Stimulated activated CD4-positive, alpha-beta T cell treated with anti-CD3 and anti-CD28 coated beads, Interleukin-12 subunit alpha, Interleukin-12 subunit beta, amount 100 ng/mL, for 48 hours (primary cell): ENCODE measurements at places on chromosomes 3 and 15.

- DNase-seq, result no peak
Observed at GRCh38 chr3:186949281-186949982, 19.1 kb downstream of the ST6GAL1 start.

DNA sequence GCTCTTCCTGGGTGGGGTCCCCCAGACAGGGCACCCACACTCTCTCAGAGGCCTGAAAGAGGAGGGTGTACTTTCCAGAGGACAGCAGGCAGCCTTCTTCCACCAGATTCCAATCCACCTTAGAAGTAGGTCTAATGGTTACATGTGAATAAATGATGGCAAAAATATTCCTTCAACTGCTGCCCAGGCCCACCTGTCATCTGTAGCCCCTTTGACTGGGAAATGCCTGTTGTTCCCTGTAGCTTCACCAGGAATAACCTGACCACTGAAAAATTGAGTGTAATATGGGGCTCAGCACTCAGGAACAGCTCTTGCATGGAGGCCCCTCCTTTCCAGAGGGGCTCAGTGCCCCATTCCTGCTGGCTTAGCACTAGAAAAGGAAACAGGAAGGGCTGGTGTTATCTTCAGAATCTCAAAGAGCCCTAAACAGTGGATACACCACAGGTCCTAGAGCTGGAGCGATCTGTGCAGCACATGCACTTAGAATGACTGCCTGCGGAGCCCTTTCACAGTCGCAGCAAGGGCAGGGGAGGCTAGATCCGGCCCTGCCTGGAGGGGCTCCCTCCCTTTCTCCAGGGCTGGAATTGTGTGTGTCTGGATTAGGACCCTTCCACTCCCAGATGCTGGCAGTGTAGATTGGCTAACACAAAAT lies 32.1 kb downstream of the SLC22A14 start:
- no peak for DNase-seq

GRCh38 chr3:73364517-73364916 lies 260.2 kb downstream of the PDZRN3 start:
- DNase-seq, result no peak

GRCh38 chr3:81838457-81838856 lies 77.0 kb upstream of the GBE1 start:
- DNase-seq, result no peak

GRCh38 chr3:183481582-183481981 lies 53.2 kb upstream of the MCF2L2 start:
- DNase-seq, result no peak

DNA sequence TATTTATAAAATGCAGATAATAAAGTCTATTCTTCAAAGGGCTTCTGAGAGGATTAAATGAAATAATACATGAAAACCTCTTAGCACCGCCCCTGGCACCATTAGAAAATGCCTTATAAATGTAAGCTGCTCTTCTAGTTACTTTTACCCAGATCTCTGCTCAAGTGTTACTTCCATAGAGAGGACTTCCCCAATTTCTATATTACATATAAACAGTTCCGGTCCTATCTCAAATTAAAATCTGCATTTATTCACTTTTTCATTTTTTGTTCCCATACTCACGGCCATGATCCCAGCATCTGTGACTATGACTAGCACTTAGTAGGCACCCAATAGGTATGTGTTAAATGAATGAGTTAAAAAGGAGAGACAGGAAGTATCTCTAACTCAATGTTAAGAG lies 890.9 kb upstream of the CFAP20DC start:
- no peak for DNase-seq

DNA sequence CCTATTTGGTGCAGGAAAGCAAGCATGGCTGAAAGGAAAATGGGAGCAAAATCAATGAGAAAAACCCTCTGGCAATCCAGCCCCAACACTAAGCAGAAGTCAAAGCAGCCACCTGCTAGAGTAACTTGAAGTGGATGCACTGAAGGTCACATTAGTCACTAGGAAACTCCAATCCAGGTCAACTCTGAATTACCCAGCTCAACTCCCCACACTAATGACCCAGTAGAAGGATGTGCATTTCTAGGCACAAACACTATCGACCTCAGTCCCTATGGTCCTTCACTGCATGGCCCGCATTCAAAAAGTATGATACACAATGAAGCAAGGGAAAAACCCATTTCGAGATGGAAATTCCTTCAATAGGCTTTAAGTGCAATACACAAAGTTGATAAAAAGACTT lies 80.6 kb downstream of the RAD18 start:
- DNase-seq, result no peak
